ENCODE measurements at places on chromosomes 4 and X. TPM values are rescaled to one million over a fixed set of nuclear protein-coding genes. Genes with fewer than 3 reads are reported as not detected.

DNA sequence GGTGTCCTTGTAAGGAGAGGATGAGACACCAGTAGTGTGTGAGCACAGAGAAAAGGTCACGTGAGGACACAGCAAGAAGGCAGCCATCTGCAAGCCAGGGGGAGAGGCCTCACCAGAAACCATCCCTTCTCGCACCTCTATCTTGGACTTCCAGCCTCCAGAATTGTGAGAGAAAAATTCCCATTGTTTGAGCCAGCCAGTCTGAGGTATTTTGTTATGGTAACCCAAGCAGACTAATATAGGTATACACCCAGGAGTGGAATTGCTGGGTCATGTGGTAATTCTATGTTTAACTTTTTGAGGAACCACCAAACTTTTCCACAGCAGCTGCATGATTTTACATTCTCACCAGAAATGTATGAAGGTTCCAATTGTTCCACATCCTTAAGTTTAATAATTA lies 25.6 kb downstream of the ZDHHC9 start:
- peak; percentile 44 for DNase-seq

DNA sequence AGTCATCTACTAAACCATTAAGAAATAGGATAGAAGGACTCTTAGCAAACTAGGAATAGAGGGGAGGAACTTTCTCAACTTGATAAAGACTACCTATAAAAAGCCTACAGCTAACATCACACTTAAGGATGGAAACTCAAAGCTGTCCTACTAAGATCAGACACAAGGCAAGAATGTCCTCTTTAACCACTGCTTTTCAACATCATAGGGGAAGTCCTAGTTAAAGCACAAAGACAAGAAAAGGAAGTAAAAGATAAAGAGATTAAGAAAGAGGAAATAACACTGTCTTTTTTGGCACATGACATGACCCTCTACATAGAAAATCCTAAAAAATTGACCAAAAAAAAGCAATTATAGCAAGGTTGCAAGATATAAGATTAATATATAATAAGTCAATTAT lies 136.6 kb downstream of the FBXW7 start:
- DNase-seq = no peak

GRCh38 chr4:74117024-74117534 lies 18.1 kb upstream of the CXCL2 start:
- DNase-seq = peak; percentile 91

DNA sequence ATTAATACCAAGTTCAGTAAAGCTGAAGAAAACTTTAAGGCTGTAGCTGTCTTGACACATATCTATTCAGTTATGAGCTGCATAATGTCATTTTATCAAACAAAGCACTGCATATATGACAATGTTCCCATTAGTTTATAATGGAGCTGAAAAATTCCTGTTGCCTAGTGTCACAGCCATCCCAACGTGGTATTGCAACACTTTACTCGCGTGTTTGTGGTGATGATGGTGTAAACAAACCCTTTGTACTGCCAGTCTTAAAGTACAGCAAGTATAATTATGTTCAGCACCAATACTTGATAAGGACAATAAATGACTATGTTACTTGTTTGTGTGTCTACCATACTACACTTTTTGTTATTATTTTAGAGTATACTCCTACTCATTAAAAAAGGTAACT lies 1415.6 kb upstream of the PCDH7 start:
- DNase-seq = peak; percentile 74

- peak; percentile 68 for DNase-seq
Observed at GRCh38 chr4:118224243-118224829, 128.5 kb downstream of the PRSS12 start.

- DNase-seq = no peak
Observed at GRCh38 chrX:125651426-125651825, 331.8 kb downstream of the TEX13C start.

DNA sequence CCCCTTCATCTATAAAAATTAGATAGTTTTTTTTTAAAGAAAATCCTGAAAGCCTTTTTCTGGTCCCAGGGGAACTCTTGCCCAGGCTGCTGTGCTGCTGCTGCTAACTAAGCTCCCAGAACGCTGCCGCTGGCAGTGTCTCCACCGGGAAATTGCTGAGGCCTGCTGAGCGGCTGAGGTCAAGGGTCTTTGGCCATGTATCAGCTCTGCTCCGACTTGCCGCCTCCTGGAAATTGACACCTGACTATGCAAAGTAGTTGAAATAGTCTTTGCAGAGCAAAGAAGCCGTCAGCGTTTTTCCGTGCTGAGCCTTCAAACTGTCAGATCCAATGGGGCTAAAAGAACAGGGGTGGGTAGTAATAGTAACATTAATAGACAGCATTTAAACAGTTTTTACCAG lies 839 bp downstream of the QDPR start:
- peak; percentile 7 for DNase-seq

- DNase-seq = peak; percentile 47
Observed at GRCh38 chrX:13216139-13216538, 103.7 kb downstream of the ATXN3L start.

- peak; percentile 43 for DNase-seq
Observed at GRCh38 chr4:138897811-138898226, 117.8 kb upstream of the NOCT start.

DNA sequence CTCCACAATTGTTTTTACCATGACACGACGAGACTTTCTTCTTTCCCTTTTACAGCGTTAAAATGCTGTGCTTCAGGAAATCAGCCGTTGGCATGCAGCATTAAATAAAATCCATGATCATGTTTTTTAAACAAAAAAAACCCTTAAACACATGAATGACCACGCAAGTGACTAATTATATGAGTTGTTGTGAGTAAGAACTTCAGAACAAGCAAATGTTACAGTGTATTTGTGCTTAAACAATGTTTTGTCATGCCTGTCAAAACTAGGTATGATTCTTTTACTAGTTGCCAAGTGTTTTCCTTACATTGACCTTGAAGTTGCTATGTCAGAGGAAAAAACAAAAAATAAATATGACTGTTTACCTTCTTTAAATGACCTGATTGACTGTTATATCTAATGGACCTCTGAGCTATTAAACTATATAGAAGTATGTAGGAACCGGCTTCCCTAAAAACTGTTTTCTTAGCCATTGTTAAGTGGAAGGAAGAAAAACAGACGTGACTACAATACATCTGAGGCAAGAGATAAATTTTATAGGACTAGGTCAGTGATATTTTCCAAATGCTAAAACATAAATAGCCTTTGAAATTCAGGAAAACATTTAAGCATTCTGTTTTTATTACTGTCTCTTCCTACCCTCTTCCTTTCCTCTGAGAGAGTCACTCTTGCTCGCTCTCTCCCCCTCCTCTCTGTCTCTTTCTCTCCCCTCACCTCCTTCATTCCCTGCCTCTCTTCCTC lies 197.1 kb downstream of the PALLD start:
- no peak for DNase-seq

GRCh38 chr4:37528166-37528885 lies 157.8 kb downstream of the RELL1 start:
- no peak for DNase-seq

FGFBP2 gene
- total RNA-seq = not detected

TCEAL6 gene
- not detected for total RNA-seq

PNMA6F gene
- not detected for total RNA-seq

GIMD1 gene
- not detected for total RNA-seq

All from myocyte (in vitro differentiated cells).